ENCODE measurements at places on chromosomes 4 and X.
A peak's percentile ranks its signal among the peaks of the same experiment; 100 is the strongest.

- no peak for DNase-seq
Observed at GRCh38 chrX:21845096-21845495, 5.7 kb downstream of the MBTPS2 start.

DNA sequence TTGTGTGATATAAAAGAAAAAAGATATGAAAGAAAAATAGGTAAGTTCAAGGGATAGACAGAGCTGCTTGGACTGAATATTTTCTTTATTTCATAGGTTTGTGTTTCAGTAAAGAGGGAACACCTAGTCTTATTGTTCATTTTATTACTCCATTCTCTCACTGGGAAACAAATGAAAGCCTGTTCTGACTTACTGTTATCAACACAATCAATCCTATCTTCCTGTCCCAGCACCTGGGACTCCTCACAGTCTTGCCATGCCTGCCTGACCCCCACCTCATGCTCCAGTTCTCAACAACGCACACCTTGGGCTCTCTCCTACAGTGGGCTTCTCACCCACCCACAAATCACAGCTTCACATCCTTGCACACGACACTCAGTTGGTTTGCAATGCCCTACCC is 189.5 kb downstream of the PRDM5 start:
- DNase-seq: no peak

GRCh38 chrX:137792214-137792613 is 226.3 kb downstream of the ZIC3 start:
- DNase-seq: no peak

DNA sequence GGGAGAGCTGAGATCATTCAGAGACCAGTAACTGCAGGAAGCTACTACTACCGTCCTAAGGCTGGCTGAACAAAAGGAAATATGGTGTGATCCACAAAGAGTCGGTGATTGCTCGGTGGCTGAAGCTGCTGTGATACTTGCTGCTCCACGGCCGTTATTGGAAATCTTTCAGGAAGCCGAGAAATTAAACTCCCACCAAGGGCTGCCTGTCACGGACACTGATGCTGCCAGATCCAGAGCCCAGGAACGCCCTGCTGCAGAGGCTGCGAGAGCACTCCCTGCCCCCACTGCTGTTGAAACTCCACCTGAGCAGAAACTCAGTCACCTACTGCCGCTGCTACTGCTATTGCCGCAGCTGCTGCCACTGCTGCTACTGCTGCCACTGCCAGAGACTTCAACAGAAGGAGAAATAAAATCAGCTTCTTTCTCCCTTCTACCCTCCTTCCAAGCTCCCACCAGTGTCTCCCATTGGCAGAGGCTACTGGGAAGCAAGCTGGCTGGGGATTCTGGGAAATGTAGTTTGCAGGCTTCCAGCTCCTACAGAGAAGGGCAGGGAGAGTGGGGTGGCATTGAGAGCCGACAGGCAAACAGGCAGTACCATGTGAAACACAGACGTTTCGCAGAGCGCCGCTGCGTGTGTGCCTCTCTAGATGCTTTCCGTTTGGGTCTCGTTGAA is 126.0 kb upstream of the ENPP6 start:
- peak; percentile 64 for DNase-seq

GRCh38 chrX:68420559-68420958 is 12.7 kb downstream of the OPHN1 start:
- DNase-seq: no peak

GRCh38 chr4:68451246-68452211 is 4.3 kb downstream of the TMPRSS11E start:
- DNase-seq: no peak

GRCh38 chr4:158255727-158256324 is 45.5 kb downstream of the TMEM144 start:
- DNase-seq: no peak

- DNase-seq: no peak
Observed at GRCh38 chr4:121562811-121563210, 134.0 kb downstream of the ANXA5 start.

- no peak for DNase-seq
Observed at GRCh38 chrX:116841290-116841689, 378.5 kb upstream of the CT83 start.

DNA sequence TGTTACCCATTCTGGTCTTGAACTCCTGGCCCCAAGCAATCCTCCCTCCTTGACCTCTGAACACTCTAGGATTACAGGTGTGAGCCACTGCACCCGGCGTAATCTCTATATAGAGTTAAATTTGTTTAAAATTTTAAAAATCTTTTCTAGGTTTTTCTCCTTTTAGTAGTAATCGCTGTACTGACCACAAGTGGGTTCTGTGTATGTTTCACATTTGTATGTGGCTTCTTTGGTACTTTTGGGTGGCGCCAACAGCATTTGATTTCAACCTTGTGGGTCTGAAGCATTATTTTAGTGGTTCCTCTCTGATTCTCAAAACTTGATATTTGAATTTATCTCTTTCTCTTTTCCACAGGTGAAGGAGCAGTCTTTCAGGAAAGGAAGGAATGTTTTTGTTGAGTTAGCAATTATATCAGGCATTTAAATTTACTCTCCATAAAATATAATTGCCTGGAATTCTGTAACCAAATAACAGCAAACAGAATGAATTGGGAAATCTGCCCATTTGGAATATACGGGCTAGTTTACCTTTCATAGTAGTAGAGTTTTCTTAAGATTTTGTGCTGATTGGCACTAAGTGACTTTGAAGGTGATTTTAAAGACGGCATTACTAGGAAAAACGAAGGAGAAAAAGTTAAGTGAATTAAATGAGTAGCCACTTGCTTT is 29.5 kb downstream of the ARHGAP10 start:
- DNase-seq: no peak

DNA sequence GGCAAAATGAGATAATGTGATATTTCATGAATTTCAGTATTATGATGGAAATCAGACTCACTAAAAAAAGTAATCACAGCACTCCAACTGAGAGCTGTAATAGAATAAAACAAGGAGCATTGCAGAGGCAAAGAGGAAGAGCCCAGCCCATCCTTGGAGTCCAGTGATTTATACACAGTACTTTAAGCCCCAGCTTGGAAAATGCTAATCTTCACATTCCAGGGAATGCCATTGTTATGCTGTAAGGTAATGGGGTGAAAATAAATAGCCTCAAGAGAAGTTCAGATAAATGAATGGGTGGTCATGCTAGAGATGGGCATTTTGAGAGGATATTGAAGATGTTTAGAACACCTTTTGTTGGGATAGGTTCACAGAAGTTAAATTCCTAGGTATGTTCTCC is 190.3 kb upstream of the TAPT1 start:
- no peak for DNase-seq

GRCh38 chr4:176830971-176831370 is 38.2 kb upstream of the VEGFC start:
- no peak for DNase-seq

- DNase-seq: no peak
Observed at GRCh38 chr4:11900359-11900758, 471.7 kb upstream of the HS3ST1 start.

DNA sequence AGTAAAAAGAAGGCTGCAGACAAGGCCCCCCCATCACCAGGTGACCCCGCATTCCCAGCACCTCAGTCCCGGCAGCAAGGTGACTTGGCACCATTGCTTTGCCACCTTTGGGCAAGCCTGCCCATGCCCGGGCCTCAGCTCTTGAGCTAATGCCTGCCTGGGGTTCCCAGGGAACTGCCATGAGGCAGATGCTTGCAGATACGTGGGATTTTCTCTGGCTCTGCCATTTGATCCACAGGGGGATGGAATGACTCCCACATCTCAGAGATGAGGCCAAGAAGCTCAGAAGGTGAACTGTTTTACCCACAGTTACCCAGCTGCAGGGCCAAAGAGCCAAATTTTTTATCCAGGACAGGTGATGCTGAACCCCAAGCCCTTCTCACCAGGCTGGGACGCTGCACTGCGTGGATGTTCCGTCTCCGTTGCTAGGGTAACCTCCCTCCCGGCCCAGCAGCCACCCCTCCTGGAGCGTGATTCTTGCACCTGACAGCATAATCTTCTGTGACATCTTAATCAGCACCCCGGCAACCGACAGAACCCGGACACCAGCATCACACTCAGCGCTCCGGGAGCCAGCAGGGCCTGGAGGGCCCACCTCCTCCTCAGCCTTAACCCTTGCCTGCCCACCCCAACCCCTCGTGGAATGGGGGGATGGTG is 15.7 kb upstream of the MSX1 start:
- no peak for DNase-seq

- no peak for DNase-seq
Observed at GRCh38 chr4:173446416-173446815, 47.5 kb upstream of the SCRG1 start.

GRCh38 chr4:15234856-15235126 is 193.0 kb upstream of the C1QTNF7 start:
- no peak for DNase-seq

GRCh38 chr4:84631573-84631972 is 48.6 kb downstream of the CDS1 start:
- no peak for DNase-seq

- DNase-seq: no peak
Observed at GRCh38 chr4:2940267-2941137, 22.7 kb downstream of the NOP14 start.

GRCh38 chr4:76758290-76758882 is 139.6 kb downstream of the SOWAHB start:
- DNase-seq: peak; percentile 20

- peak; percentile 9 for DNase-seq
Observed at GRCh38 chr4:145840162-145840768, 98.4 kb downstream of the ZNF827 start.

DNA sequence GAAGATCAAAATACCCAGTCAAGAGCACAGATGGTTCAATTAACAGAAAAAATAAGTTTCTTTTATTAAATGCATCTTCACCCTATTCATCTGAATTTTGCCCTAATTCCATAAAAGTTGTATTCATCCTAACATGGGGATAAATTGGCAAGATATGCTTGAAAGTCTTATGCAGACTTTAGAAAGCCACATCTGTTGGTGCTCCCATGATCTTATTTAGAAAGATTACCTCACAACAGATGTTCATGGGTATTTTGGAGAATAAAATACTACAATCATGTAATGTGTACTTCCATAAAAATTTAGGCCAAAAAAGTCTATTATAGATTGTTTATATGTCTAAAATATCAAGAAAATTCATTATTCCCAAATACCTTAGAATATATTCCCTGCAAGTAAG is 510.3 kb downstream of the TECRL start:
- DNase-seq: no peak

GRCh38 chr4:147589586-147589985 is 27.6 kb upstream of the TMEM184C start:
- DNase-seq: no peak

GRCh38 chr4:100721490-100721889 is 203.7 kb upstream of the EMCN start:
- DNase-seq: no peak

- no peak for DNase-seq
Observed at GRCh38 chr4:143054971-143055370, 129.7 kb upstream of the USP38 start.

DNA sequence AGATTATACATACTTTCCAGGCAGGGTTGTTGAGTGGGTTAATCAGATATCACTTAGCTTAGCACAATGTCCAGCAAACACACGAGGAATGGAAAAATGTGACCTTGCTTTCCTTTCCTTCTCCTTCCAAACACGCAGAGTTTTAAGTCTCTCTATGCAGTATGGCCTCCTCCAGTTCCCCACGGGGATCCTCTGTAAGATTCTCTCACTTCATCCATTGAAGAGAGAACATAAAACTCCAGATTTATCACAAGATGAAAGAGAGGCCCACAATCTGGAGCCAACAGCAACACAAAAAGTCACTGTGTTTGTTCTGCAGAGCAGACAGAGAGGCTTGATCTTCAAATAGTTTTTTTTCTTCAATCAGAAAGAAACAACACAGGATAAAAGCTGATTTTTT is 336.8 kb upstream of the CLNK start:
- DNase-seq: no peak

DNA sequence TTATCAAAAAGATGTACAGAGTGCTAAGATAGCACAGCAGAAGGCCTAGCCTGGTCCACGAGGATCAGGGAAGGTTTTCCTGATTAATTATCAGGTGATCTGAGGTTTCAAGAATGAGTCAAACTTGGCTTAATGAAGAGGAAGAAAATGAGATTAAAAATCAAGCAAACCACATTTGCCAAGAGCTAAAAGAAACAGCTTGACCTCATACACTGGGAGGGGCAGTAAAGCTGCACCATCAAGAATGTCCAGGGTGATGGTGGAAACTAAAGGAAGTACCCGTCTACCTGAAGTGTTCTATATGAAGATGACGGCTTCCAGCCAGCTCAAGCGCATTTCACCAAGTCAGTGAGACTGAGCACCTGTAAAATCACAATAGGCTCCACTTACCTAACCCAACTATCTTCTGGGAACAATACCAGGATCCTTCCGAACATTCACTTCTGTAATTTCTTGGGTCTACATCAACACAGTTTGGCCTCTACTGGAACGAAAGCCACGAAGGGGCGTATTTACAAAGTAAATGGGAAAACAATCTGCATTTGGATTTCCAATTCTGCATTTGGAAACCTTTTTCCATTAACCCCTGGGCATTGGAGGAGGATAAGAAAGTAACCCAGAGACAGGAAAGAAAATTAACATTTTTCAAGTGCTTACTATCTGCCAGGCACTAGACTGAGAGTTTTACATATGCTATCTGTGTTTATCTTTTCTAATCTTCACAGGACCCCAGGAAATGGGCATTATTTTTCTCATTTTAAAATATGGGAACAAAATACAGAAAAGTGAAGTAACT is 114.0 kb upstream of the DCLK2 start:
- DNase-seq: no peak

DNA sequence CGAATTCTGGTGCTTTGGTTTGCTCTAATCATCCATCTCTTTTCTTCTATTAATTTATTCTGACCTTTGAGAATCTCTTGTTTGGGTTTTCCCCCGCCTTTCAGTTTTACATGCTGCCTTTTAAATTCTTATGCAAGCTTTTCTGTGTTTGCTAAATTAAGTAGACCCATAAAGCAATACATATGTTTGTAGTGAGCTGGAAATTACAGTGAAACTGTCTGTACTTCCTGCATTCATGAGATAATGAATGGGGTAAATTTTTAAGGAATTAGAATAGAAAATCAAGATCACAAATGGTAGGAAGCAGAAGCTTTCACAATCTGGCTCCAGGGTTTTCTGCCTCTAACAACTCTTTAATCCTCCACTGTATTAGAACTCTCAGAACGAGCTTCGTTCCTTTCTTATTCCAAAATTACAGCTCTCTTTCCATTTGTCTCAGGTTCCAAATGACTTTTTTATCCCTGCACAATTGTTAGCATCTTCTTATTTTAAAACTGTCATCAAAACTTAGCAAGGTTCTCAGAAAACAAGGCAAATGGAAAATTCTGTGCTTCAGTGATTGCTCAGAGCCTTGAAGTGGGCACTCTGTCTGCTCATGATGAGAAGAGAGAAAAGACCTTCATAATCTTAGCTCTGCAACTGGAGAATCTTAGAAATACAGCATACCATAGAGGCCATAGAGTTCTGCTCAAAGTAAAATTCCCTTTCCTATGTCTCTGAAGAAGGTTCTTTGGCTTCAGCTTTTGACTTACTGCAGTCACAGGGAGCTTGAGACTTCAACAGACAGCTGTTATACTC is 108.2 kb downstream of the EGF start:
- no peak for DNase-seq

DNA sequence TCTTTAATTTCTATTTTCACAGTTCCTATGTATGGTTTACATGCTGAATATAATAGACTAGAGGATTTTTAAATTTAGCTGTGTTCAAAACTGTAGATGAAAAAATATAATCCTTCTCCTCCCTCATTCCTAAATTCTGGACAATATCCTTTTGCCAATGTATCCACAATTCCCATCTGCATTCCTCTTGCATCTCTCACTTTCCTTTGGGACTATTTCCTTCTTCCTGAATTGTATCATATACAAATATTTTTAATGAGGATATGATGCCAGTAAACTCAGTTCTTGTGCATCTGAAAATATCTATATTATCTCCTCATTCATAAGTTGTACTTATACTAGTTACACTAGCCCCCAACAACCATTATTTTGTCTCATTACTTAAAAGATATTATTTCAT is 46.7 kb downstream of the DDX60L start:
- no peak for DNase-seq
